ENCODE measurements at places on chromosomes 6 and 20.
A peak's percentile ranks its signal among the peaks of the same experiment; 100 is the strongest.

- DNase-seq: no peak
These were observed 28.9 kb upstream of the RALGAPA2 start for GRCh38 chr20:20741087-20742045.

- no peak for DNase-seq
These were observed 1.3 kb upstream of the FOXC1 start for GRCh38 chr6:1608222-1609040.

- DNase-seq: no peak
These were observed 14.9 kb downstream of the SH3BGRL2 start for GRCh38 chr6:79646006-79646405.

- no peak for DNase-seq
These were observed 28.9 kb upstream of the CDH4 start for GRCh38 chr20:61223121-61223520.

- no peak for DNase-seq
These were observed 35.2 kb downstream of the PHACTR1 start for GRCh38 chr6:12751694-12752325.

GRCh38 chr6:1713016-1713600 lies 103.4 kb downstream of the FOXC1 start:
- DNase-seq: no peak

DNA sequence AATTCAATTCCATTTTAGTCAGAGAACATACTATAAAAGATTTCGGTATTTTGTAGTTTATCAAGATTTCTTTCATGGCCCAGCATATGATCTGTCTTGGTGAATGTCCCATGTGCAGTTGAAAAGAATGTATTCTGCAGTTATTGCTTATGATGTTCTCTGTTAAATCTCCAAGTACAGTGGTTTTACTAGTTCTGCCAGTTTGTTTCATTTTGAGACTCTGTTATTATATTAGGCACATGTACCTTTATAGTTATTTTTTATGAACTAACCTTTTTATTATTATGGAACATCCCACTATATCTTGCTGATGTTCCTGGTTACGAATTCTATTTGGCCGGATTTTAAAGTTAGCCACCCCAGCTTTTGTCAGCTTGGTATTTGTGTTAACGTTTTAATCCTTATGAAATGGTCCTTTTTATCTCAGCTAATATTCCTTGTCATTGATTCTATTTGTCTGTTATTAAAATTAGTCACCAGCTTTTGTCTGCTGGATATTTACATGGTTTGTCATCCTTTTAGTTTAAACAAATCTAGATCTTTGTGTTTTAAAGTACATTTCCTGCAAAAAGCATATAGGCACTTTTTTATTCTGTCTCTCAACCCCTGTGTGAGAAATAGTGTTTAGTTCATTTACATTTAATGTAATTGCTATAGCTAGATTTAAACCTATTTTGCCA lies 48.9 kb downstream of the VTA1 start:
- no peak for DNase-seq

DNA sequence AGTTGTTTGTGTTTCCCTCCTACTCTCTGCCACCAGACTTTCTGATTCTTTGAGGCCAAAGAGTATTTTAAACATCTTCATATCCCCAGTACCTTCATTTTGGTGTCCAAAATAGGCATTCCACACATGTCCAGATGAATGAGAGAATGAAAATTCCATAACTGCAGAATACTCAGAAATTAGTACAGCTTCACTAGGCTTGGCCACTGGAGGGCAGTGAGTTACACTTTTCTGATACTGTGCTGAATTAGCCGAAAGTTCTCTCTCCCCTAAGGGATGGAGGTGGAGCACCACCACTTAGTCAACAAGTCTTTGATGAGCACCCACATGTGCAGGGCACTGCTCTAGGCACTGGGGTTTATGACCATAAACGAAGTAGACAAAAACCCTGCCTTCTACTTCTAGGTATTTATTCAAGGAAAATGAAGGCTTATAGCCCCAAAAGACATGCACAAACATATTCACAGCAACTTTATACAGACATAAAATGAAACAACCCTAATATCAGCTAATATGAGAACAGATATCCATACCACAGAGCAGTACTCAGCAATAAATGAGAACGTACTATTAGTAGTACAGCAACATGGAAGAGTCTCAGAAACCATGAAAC lies 46.1 kb upstream of the TMEM217 start:
- no peak for DNase-seq

DNA sequence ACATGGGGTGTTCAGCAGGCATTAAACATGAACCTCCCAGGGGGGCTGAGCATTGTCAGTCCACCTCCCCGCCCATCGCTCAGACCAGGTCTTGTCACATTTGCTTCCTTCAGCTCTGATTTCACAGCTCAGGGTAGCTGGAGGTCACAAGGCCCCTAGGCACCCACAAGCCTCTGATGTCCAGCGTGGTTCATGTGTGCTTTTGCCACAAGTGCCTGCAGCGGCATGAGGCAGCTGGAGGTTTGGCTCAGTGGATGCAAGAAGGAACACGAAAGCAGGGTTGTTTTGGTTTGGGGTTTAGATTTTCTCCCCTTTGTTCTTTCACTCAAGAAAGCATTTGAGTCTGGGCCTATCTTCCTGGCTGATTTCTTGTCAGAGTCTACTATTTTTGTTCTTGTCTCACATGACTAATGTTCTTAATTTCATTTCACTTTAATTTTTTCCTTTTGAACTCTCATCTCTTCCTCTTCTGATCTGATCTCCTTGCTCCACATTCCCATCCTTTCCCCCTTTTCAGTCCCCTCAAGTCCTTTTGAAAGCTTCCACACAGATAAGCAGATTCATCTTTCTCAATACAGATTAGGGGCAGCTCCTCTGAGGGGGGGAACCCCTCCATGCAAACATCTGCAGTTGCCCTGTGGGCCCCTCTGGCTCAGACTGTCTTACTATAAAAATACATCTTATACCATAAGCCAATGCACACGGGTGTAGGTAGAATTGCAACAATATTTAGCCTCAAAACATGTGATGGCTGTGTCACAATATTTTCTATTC lies 68.1 kb upstream of the CEP85L start:
- no peak for DNase-seq

- DNase-seq: peak; percentile 77
These were observed 60.7 kb downstream of the SYNJ2 start for GRCh38 chr6:158042245-158042798.

- no peak for DNase-seq
These were observed 110.8 kb upstream of the SCP2D1 start for GRCh38 chr20:18702736-18703135.

DNA sequence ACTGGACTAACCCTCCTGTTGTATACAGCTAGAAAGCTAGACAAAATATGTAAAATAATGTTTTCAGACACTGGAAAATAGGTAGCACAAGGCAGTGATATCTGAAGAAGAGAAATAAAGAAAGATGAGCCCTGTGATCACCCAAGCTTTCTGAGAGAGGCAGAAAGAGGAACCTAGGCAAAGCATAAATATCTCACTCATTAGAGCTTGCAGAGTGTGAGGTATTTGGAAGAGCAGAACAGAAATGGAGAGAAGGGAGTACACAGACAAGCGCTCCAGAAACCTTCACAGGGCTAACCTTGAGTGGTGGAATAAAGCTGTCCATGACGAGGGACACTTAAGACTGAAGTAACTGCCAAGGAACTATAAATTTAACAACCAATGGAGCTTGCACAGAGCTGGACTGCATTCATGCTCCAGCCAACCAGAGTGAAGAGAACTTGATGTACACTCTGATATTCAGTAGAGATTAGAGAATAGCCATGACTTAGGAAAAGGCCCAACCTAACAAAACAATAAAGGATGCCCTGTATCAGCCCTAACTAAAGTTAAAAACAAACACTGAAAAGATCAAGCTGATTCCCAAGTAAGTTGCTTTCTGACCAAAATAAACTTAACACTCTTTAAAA lies 280.9 kb upstream of the STXBP5 start:
- no peak for DNase-seq

DNA sequence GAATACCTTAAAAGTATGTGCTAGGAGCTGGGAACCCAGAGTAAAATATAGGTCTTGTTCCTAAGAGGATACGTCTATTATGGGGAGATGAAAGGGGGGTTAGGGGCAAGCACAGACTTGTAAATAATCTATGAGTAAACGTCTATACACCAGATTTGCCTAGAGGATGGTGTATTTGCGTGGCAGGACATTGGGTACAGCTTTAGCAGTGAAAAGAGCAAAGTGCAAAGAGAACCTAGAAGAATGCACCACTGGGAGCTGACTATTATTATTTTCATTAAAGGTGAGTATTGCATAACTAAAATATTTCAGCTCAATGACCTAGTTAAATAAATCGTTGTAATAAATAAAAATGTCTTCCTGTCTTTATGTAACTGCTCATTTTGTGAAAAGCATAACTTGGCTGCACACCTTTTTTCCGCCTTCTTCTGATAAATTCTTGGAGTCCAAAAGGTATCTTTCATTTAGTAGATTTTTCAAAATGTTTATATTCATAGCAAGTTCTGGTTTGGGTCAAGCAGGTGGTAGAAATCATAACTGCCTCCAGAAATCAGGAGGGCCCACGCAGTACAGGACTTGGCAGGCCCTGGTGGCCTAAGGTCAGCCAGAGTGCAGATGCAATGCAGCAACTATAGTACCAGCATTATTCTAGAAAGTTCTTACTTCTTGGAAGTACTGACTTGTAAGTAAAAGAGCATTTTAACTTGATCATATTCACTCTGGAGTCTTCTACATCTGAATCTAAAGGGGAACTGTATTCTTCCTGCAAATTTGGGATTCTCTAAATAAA lies 357.2 kb downstream of the PLCB1 start:
- DNase-seq: no peak

- DNase-seq: no peak
These were observed 80.3 kb downstream of the CDS2 start for GRCh38 chr20:5207138-5207537.

GRCh38 chr6:155939253-155939652 lies 483.6 kb upstream of the NOX3 start:
- no peak for DNase-seq

DNA sequence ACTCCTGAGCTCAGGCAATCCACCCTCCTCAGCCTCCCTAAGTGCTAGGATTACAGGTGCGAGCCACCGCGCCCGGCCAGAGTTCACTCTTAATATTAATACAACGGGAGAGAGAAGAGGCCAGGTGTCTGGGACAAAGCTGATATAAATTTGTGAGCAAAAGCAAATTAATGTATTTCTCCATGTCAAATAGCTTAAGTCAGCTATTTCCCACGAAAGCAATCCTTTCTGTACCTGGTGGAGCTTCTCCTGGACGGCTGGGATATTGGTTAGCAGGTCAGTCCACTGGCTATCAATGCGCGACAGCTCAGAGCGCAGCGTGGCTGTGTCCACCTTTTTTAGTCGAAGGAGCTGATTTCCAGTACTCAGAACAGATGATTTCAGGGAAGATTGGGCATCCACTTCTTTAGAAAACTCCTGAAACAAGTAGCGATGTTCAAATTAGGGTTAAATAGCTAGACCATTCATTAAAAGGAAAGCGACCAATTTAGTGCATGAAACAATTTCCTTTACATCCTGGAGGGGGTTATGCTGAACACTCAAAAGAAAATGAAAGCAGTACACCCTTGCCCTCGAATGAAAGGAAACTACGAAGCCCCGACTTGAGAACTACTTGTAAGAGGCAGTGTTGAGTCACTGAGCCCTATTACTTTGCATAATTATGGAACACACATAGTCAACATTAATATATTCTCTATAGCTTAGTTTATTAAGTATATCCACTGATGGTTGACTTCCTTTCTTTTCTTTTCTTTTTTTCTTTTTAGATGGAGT lies 403.4 kb downstream of the SYNE1 start:
- no peak for DNase-seq

- no peak for DNase-seq
These were observed 59.0 kb downstream of the SYCP2L start for GRCh38 chr6:10945845-10946244.

DNA sequence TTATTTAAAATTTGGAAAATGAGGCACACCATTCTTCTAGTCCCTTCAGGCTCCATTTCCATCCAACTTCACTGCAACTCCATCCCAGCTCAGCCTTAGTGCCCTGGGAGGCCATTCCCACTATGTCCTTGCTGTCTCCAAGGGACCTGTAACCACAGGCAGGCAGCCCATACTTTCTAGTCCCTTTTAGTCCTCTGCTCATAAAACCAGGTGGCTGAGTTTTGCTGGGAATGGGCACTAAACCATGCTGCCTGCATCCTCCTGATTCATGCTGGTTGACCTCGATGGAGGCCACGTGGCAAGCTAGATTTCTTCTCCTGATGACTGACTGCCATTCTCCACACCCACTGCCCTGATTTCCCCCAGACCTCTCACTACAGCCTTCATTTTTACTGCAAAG lies 27.5 kb upstream of the MYMX start:
- no peak for DNase-seq

GRCh38 chr6:22642254-22642653 lies 72.9 kb downstream of the HDGFL1 start:
- DNase-seq: no peak

DNA sequence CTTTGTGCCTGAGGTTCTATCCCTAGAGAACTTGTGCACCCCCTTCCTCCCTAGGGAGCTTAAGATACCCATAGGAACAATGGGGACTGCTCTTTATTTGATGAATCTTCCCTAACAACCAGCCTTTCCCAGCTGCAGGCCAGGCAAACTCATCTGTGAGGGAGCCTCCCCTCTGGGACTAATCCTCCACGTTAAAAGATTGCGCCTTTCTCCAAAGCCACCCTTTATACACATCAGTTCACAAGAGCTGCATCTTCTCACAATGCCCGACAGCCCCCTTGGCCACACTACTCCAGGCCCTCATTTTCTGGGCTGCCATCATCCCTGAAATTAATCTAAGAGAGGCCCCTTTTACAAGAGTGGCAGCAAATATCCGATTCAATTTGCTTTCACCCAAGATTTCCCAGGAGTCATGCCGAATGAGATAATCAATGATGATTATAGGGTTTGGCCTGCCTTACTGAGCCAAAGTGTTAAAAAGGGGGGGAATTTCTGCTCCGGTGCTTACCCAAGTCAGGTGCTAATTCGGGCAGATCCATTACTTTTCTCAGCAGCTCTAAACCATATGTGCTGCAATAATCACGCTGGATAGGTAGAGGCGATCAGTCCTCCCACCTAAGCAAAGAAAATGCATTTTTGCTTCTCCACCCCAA lies 336.5 kb downstream of the KIF16B start:
- DNase-seq: no peak

GRCh38 chr6:107618672-107619071 lies 128.8 kb downstream of the SOBP start:
- DNase-seq: no peak

DNA sequence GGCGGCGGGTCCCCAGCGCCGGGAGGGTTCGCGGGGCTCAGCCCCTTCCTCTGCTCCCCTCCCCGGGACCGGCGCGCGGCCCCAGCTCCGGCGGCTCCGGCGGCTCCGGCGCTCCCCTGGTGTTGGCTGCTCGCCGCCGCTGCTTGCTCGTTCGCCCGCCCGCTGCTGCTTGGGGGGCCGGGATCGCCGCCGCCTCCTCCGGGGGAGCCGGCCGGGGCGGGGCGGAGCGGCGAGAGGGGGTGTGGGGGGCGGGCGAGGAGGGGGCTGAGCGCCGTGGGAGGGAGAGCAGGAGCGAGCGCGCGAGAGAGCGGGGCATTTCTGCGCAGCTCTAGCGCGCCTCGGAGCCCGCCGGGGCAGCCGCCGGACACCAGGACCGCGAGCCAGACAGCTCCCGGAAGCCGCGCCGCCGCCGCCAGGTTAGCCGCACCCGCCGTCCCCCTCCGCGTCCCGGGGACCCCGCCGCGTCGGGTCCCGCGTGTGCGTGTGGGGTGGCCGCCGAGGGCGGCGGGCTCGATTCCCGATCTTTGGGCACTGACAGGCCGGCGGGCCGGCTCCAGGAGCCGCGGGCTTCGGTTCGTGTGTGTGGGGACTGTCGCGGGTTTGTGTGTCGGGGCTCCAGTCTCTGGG lies 62.0 kb upstream of the EPB41L1 start:
- no peak for DNase-seq

Measured in chondrocyte (in vitro differentiated cells).